ENCODE measurements at places on chromosomes 7 and 10. TPM values are rescaled to one million over a fixed set of nuclear protein-coding genes. Genes with fewer than 3 reads are reported as not detected.

- no peak for ATAC-seq
Observed at GRCh38 chr7:114949231-114949630, 27.3 kb downstream of the MDFIC start.

GRCh38 chr10:80416479-80417098, 8.2 kb downstream of the PRXL2A start:
- ATAC-seq, result no peak

GRCh38 chr10:113219446-113219845, 269.4 kb downstream of the TCF7L2 start:
- no peak for ATAC-seq

DNA sequence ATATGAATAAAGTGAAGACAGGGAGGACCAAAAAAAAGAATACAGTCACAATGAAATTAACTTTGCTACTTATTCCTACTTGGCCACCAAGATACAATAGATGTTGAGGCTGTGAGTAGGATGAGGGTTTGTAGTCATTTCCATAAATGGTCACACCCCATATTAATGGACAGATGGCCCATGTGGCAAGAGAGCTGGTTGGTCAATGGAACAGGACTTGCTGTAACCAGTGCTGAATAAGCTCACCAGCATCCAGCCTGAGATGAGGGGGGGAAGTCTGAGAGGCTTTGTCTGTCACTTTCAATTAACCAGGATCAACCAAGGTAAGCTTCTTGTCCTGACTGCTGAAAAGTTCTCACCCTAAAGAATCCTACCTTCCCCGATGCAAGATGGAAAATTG, 130.4 kb upstream of the KCNMA1 start:
- no peak for ATAC-seq

GRCh38 chr10:87850742-87851205, 12.6 kb downstream of the KLLN start:
- peak; percentile 74 for ATAC-seq

- no peak for ATAC-seq
Observed at GRCh38 chr7:18116661-18117060, 89.0 kb upstream of the PRPS1L1 start.

- ATAC-seq, result no peak
Observed at GRCh38 chr7:124444696-124445480, 320.7 kb downstream of the GPR37 start.

DNA sequence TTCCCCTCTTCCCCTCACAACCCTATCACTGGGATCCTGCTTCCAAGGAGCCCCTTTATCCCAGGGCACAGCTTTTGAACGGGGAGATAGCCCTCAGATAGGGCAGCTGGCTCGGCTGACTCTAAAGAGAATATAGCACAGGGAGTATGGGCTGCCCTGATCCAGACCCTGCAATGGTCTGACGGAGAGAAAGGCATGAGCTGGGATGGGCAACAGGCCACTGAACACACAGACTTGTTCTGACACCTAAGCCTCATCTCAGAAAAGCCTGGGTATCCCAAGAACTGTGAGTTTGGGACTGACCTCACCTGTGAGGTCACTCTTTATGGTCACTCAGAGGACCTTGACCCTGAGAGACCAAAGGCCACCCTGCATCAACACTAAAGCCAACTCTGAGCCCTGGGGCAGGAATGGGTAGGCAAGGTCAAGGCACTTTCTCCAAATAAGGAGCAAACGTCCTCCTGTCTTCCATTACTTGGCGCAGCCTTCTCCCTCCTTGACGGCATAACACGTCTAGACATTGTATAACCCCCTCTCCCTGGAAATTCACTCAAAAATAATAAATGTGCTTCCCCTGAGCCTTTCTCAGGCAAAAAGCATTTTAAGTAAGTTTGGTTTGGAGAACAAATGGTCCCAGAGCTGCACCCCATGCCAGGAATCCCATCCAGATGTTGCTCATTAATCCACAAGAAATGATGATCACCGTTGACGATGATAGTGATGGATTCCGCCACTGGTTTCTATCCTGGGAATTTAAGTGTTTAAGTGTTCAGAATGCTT, 8.2 kb upstream of the LRRC18 start:
- ATAC-seq, result no peak

Gene LIPJ
- 0.12 TPM for total RNA-seq

Gene RET
- 0.20 TPM for total RNA-seq
